Inflammatory macrophage treated with lipopolysaccharide for 4 hours (primary cell): ENCODE measurements at places on chromosomes 3 and 15.
A peak's percentile ranks its signal among the peaks of the same experiment; 100 is the strongest.

GRCh38 chr15:87365186-87365585, 891.4 kb downstream of the NTRK3 start:
- no peak for DNase-seq

DNA sequence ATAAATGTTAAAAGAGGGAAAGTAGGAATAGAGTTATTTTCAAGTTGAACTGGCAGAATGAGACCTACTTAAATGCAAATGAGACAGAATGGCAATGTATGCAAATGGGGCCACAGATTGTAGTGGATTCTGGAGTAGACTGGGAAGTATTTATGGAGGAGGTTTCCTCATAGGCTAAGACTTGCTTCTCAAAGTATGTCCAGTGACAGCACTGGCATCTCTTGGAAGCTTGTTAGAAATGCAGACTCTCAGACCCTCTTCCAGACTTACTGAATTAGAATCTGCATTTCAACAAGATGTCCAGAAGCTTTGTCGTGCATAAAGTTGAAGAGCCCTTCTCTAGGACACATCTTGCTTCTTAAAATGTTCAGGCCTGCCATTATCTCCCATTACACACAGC, 67.8 kb upstream of the SNTN start:
- DNase-seq = no peak

DNA sequence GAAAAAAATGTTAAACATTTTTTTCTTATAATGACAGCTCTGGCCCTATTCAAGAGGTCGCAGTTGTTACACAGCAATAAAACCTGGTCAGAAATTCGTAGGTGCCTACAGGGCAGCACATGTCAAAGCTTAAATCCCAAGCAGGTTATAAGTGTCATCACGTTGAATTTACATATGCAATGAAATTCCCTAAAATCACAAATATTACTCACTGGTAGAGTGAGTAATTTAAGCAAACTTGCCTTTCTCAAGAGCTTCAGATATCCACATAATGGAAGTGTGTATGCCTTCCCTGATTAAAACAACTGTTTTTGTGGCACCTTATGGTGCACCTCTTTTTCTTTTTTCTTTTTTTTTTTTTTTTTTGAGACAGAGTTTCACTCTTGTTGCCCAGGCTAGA, 90.7 kb upstream of the FNDC3B start:
- DNase-seq = no peak

- peak; percentile 76 for DNase-seq
Measured at GRCh38 chr3:155701882-155702465, 42.9 kb downstream of the PLCH1 start.

DNA sequence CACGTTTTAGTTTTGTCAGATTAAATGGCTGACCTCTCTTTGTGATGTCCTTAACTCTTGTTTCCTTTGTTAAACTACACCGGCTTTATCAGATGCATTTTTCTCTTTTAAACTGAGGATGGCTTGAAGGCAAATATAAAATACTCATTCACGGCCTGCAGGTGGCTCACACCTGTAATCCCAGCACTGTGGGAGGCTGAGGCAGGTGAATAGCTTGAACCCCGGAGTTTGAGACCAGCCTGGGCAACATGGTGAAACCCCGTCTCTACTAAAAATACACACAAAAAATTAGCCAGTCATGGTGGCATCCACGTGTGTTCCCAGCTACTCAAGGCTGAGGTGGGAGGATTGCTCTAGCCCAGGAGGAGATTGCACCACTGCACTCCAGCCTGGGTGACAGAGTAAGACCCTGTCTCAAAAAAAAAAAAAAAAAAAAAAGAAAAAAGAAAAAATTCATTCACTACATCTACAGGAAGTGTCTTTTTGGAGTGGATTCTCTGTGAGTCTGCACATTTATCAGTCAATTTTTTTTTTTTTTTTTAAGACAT, 34.7 kb upstream of the SACM1L start:
- DNase-seq = peak; percentile 67
